ENCODE measurements at places on chromosomes 13 and 19. TPM values are rescaled to one million over a fixed set of nuclear protein-coding genes. Genes with fewer than 3 reads are reported as not detected.

GRCh38 chr13:98657506-98658085, 80.7 kb upstream of the STK24 start:
- DNase-seq: no peak

DNA sequence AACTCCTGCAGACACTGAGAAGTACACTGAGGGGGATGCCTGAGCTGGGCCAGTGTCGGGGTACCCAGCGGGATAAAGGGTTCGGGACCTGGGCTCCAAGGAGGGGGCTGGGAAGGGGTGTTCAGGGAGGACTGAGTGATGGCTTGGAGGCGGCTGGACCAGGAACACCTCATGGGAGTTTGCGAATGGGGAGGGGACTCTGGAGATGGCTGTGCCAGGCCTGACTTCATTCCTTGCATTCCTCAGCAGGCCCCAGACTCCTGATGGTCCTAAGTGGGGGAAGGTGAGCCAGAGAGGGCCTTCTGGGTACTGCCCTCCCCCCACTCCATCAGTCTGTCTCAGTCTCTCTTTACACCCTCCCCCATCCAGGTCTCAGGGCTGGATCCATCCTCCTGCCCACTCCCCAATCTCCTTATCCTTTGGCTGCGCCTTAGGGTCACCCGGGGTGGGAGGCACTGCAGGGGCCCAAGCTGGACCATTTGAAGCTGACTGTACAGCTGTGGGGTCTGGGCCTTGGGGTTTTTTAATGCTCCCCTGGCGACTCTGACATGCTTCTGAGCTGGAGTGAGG, 13.8 kb downstream of the PAK4 start:
- DNase-seq: no peak

The ANKLE1 gene
- not detected for polyA plus RNA-seq

DNA sequence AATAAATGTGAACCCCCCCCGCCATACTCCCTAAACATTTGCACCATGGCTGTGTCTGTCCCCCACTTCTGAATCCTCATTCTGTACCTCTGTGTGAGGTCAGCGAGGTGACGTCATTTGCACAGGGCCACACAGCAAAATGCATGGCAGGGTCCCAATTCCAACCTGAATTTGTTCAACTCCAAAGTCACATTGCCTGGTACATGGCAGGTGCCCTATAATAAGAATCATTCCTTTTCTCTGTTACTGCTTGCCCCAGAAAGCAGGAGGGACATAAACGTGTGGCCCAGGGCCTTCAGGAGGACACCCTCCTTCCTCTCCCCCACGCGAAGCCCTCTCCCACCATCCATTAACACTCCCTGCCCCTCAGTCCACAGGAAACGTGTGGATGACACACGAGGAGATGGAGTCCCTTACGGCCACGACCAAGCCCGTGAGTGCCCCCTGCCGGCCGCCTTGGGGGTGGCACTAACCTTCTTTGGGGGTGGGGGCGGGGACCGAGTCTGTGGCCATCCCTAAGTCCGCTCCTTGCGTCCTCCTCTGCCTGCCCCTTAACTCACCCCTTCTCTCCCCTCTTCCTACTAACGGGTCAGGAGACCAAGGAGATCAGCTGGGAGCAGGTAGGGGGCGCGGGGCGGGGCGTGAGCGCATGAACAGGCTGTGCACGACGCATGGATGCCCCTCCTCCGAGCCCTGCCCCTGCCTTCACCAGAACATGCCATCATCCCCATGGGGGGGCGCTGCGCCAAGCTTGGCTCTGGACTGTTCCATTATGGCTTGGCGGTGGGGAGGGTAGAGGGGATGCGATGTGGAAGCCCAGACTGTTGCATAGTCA, 9.4 kb downstream of the HRC start:
- peak; percentile 69 for DNase-seq

All from immature natural killer cell (primary cell).